Right lung (tissue), 10 donors: ENCODE measurements at places on chromosomes 3 and 15. TPM values are rescaled to one million over a fixed set of nuclear protein-coding genes. Genes with fewer than 3 reads are reported as not detected.

Gene MOBP
- 0.26 TPM for polyA plus RNA-seq

Gene PROK2
- not detected for polyA plus RNA-seq

DNA sequence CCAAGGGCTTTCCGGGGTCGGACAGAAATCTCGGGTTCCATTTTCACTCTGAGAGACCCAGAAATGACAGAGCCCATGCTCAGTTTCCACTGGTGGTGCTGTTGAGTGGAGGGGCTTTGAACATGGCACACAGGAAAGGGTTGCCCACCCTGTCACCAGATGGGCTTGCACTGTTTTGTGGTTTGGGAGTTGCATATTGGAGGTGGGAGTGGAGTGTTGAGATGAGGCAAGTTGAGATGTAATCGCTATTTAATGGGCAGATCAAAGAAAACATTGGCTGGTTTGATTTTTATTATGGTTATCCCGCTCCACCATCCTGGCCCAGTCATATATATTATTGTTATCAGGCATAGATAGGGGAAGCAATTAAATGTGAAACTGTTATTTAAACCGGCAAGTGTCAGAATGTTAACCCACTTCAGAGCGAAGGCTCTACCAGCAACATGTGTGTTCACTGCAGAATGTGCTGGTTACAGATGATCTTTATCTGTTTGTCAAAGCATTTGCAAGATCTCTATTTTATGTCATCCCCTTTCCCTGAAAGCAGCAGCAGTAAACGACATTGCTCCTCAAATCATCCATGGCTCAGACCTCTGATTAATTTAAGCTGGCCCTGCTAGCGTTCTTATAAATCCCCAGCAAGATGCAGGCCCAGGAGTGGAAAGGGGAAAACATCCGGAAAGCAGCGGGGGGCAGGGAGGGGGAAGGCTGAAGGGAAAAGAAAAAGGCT is 58.3 kb upstream of the TSEN2 start:
- DNase-seq: no peak

DNA sequence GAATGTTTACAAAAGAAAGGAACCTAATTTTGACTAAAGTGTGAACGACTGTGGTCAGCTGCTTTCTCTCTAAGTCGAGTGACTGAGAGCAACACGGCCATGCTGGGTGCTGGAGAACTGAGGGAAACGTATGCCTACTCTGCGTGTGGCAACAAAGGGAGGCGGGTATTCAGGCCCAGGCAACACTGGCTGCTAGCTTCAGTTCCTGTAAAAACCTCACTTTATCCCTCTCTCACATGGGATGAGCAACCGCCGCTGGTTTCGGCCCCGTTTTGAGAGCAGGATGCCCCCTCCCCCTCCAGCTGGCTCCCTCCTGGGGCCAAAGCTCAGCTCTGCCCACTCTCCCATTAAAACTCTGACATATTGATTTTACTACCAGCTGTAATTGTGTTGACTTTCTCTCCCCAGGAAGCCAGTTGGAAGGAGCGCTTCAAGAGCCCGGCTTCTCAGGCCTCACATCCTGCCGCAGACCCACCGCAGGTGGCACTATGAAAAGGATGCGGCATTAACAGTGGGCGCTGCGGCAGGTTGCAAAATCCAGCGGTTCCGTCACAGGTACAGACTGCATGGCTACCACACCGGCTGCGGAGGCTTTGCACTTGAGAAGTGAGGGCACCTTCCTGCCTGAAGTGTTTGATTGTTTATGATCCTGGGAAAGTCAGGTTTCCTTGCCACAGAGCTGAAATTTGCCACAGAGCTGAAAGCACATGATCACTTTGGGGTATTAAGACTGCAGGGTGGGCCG is 12.7 kb downstream of the PLXND1 start:
- DNase-seq: peak; percentile 56

Gene RTP3
- not detected for polyA plus RNA-seq

- DNase-seq: no peak
Observed at GRCh38 chr3:15997274-15997943, 177.1 kb upstream of the GALNT15 start.

Gene PLA2G4D
- 0.18 TPM for polyA plus RNA-seq

- DNase-seq: no peak
Observed at GRCh38 chr15:92772626-92773244, 117.2 kb upstream of the FAM174B start.

DNA sequence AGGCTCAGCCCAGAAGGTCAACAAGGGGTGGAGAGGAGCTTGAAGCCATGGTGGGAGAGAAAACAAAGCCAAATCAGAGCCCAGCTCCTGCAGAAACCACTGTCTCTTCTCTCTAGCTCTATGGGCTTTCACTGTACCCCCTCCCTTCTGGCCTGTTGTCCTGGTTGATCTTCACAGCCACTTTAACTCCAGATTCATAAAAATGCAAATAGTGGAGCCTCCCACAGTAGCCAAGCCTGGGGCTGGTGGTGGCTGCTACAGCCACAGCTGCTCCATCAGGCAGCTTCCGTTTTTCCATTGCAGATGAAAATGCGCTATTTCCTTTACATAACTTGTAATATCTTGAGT is 20.7 kb upstream of the CAV3 start:
- DNase-seq: no peak

- no peak for DNase-seq
Observed at GRCh38 chr15:60399931-60400330, 2.1 kb upstream of the ANXA2 start.

Gene PIERCE2
- 4.2 TPM for polyA plus RNA-seq

Gene CDCP1
- polyA plus RNA-seq: 0.31 TPM

Gene KLHL6
- 1.6 TPM for polyA plus RNA-seq

GRCh38 chr3:71372241-71372768 is 211.2 kb downstream of the FOXP1 start:
- no peak for DNase-seq

GRCh38 chr3:107216711-107217110 is 160.5 kb upstream of the CCDC54 start:
- no peak for DNase-seq

GRCh38 chr3:105899516-105899915 is 30.7 kb upstream of the CBLB start:
- DNase-seq: no peak

DNA sequence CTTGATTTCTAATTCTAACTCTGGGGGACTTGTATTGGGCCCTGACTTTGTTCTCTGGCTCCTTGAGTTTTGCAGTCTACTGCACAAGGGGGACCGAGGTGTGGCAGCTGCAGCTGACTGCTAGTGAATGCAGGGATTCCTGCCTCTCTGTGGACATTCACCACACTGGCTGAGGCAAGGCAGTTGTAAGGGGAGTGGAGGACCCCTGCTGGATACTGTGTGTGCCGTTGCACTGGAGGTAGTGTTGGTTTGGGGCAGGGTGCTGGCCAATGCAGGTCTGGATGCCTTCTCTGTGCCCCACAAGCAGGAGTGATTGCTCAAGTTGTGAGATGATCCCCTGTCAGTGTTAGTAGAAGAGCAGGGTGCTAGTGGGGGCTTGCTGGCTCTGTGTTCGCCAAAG is 626.1 kb downstream of the SQOR start:
- no peak for DNase-seq

Gene SUSD5
- 3.7 TPM for polyA plus RNA-seq

Gene CHRNA5
- polyA plus RNA-seq: 2.5 TPM

DNA sequence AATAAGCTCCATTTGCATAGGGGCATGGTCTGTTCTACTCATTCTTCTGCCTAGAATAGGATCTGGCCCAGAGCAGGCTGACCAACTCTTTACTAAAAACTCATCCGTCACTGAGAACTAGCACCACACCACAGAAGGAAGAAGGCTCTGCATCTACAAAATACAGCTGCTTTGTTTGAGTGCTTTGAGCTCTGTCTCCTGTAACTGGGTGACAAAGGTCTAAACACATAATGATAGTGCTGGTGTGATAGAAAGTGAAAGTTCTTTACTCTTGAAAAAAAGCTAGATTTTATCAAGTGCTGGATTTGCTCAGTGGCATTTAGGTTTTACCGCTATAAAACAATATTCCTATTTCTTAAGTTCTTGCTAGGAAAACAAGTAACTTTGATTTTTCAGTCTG is 140.7 kb downstream of the FHIT start:
- DNase-seq: no peak

GRCh38 chr15:79427781-79428598 is 4.1 kb upstream of the MINAR1 start:
- no peak for DNase-seq

DNA sequence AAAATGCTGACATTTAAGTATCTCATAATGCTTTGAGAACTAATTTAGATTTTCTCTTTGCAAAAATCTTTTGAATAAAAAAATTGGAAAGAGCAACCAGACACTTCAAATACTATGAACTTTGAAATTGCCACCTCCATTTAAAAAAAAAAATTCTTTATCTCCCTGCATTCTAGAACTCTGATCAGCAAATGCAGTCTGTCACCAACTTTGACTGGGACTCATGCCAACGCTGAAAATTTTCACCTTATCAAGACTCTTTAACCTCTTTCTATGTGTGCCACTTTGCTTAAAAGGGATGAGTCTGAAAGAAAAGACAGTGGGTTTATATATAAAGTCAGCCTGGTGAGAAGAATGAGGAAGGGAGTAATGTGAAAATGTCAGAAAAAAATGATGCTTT is 191.2 kb upstream of the ARPP21 start:
- DNase-seq: no peak

Gene SCG5
- polyA plus RNA-seq: 12.9 TPM

GRCh38 chr3:8899876-8900460 is 63.3 kb downstream of the RAD18 start:
- DNase-seq: no peak

DNA sequence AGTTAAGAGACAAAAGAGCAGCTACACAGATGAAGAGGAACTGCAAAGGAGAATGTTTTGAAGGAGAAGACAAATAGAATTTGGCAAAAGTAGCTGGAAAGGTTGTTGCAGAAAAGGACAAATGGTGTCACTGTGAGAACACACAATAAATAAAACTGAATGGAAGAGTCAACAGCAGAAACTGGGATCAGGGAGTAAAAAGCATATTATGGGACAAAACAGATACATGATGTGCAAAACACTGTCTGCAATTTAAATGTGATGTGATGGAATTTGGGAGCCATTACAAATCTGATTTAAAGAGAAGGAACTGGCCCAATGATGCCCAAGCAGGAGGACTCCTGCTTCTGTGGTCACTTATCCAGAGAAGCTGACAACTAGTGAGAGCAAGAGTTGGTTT is 46.1 kb downstream of the CD47 start:
- no peak for DNase-seq

DNA sequence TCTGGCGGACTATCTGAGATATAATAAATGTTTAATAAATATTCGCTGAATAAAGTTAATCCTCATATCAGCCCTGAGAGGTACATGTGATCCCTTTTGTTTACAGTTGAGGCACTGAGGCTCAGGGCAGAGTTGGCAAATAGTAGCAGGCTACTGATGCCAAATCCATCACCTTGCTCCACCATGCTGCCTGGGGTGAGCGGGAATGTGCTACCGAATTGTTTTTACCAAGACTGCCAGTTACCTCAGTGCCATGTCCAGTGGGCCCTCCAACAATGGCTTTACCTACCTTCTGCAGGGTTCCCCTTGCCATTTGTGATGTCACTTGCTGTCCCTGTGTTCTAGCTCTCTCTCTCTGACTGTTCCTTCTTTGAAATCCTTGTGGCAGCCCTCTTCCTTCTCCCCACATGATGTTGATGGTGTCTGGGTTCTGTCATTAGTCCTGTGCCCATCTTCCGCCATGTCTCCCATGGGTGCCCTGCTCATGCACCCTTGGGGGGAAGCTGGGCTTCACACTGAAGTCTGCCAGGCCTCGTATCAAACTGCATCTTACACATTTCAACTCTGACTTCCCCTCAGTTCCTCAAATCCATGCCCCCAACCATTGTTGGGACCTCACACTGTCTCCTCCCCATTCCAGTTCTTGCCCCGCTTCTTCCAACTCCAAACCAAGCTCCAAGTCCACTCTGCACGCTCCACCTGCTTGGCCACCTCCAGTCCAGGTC is 35.4 kb downstream of the SLCO2A1 start:
- DNase-seq: no peak
